H1 (cell line): ENCODE measurements at places on chromosomes 7 and 10. TPM values are rescaled to one million over a fixed set of nuclear protein-coding genes. Genes with fewer than 3 reads are reported as not detected.
A peak's percentile ranks its signal among the peaks of the same experiment; 100 is the strongest.

DNA sequence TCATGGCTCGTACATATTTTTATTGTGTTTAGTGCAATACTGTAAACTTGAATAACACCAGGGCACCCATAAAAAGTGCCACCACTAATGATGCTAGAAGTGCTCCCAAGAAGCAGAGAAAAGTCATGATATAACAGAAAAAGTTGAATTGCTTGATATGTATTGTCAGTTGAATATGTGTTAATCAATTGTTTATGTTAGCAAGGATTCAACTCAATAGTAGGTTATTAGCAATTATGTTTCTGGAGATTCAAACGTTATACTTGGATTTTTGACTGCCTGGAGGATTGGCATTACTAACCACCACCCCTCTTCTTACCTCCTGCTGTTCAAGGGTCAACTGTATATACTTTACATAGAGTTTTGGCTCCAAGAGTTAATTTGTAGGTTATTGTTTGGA is 168.3 kb downstream of the CPED1 start:
- DNase-seq = no peak

DNA sequence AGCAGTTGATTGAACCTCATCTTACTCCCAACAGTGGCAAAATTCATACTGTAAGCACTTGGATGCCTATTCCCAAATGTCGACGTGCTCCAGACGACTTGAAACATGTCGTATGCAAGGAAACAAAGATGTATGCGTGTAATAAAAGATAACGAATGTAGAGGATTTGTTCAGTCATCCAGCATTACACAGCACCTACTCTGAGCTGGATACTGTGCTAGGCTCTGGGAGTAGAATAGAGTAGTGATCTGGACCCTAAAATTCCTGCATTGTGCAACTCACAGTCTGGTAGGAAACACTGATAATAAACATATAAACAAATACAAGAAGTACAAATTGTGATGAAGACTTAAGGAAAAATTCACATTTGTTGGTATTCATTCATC is 5.6 kb upstream of the TBX20 start:
- no peak for DNase-seq

GRCh38 chr10:60934215-60935175 is 9.5 kb downstream of the RHOBTB1 start:
- no peak for DNase-seq

DNA sequence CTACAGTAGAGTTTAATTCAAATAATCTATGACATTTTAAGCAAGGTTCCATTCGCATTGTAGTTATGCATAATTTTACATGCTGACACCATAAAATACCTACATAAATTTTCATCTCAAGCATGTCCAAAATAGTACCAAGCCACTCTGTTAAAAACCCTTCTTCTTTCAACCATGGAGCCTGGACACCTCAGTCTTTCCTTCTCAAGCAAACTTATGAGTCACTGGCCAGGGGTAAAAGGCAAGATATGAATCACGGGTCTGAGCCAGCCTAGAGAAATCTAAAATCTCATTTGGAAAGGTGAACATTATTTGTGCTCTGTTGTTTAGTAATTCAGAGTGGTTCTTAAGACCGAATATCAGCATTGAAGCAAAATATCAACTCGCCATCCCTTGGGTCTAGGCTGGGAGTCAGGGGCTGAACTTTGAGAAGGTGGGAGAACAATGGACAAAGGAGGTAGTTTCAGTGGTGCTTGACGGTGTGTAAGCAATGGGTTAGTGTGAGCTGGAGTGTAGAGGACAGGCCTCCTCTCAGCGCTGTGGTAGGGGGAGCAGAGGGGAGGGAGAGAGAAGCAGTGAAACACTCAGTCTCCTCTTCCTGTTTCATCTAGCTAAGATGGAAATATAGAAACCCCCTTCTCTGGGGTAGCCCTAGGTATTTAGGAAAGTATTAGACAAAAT is 19.1 kb upstream of the GPAM start:
- DNase-seq = no peak

Gene NET1
- total RNA-seq = 109 and 117 TPM in 2 replicates

DNA sequence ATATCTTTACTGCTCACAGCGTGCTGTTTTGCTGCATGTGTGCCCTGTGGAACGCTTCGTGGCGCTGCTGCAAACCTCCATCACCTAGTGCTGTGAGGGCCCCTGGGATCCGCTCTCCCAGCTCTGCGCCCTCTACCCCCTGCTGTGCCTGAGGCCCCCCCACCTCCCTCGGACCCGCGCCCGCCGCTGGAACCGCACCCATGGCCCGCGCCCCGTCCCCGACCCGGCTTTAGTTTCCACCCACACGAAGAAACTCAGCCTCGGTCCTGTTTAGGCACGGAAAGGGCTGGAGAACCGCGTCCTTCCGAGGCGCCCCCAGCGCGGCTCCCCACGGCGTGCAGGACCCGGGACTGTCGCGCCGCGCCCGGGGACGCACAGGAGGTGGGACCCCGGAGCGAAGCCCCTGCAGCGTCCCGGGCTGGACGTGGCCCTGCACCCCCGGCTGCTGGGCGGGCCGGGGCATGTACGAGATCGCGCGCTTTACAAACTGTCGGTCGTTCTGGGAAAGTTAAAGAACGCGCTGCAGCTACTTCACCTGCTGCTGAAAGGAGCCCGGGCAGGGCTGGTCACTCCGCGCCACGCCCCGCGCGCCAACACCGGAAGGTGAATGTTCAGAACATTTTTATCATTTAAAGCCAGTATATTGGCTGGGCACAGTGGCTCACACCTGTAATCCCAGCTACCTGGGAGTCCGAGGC is 54.3 kb downstream of the BMS1 start:
- no peak for DNase-seq

DNA sequence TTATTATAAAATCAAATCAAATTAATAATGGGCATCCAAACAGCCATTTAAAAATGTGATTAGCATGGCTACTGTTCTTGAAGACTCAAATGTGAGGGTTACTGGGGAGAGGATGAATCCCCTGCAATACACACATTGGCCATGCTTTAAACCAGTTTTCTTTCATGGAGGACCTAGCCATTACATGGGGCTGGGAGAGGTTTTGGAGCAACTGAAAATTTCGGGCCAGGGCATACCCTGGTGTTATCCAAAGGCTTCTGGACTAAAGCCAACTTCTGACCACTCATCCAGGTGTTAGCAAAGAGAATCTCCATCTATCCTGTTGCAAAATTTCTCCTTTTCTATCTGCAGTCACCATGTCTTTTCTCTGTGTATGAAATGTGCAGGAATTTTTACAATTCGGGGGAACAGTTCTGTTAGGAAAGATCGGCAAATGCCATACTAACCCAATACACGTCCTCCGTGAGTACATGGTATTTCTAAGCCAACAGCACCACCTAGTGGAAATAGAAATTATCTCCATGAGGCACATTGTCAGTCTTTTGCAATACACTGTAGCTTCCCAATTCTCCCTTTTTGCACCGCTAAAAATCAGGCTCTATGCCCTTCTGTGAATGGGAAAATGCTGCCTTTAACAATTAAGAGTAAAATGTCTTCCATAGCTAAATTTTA is 47.0 kb upstream of the ZNF107 start:
- peak; percentile 39 for DNase-seq

Gene MYL10
- 0.44 TPM in 1 of 2 replicates, not detected in the other for total RNA-seq

DNA sequence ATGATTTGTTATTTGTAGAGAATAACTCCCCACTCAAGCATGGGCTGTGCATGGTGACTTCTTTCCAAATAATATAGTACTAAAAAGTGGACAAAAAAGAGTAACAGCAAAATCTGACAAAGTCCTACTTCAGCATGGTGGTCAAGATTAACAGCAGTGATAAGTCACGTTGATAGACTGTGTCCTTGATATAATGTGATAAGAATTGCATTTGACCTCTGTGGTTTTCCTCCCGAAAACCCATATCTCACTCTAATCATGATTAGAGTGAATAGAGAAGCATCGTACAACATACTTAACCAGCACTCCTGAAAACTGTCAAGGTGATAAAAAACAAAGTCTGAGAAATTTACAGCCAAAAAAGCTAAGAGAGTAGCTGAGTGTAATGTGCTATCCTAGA is 42.4 kb downstream of the REEP3 start:
- no peak for DNase-seq

Gene MYH16
- total RNA-seq = not detected in 2 replicates

GRCh38 chr7:25820432-25821040 is 331.5 kb upstream of the NFE2L3 start:
- DNase-seq = no peak

Gene NCAPG2
- 119 and 125 TPM in 2 replicates for total RNA-seq

- no peak for DNase-seq
Measured at GRCh38 chr7:133511252-133511651, 258.4 kb downstream of the EXOC4 start.

Gene SPDYE1
- not detected in 2 replicates for total RNA-seq

GRCh38 chr7:26500749-26501352 is 209.2 kb downstream of the SNX10 start:
- no peak for DNase-seq

GRCh38 chr10:93565446-93565845 is 1.0 kb upstream of the FFAR4 start:
- DNase-seq = no peak

- DNase-seq = no peak
Measured at GRCh38 chr7:140771826-140772225, 75.3 kb downstream of the NDUFB2 start.

DNA sequence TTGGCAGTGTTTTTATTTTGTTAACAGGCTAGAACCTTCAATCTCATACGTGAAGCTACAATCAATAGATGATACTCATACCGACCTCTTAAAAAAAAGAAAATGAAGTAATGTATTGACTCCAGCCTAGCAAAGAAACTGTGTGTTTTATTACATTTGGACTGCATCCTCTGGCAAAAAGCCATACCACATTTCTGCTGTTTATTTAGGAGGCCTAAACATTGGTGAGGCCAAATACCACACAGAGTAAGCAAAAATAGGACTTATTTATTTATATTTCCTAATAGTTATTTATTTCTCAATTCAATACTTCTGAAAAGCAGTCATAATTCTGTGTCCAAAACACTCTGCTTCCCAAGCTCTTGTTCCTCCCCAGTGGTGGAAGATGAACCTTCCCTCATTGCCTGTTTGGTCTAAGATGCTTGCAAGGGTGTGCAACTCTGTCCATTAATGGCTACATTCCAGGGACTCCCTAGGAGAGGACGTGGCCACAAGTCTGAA is 398.8 kb upstream of the KLF6 start:
- DNase-seq = no peak

GRCh38 chr7:100152937-100153666 is 4.4 kb downstream of the LAMTOR4 start:
- DNase-seq = no peak

DNA sequence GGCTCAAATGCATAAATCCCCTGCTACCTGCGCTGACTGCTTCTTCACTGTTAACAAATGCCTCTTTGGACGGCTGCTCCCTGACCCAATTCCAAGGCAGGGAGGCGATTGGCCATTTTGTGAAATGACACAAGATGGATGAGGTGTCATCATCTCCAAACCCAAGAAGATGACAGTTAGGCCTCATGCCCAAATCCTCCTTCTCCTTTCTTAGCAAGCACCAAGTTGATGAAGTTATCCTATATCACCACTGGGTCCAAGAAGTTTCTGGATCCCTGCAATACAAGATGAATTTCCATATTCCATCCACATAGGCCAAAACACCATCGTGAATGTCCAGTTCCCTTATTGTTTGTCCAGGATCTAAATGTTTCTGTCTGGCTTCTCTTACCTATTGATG is 98.5 kb upstream of the RAB11FIP2 start:
- no peak for DNase-seq

DNA sequence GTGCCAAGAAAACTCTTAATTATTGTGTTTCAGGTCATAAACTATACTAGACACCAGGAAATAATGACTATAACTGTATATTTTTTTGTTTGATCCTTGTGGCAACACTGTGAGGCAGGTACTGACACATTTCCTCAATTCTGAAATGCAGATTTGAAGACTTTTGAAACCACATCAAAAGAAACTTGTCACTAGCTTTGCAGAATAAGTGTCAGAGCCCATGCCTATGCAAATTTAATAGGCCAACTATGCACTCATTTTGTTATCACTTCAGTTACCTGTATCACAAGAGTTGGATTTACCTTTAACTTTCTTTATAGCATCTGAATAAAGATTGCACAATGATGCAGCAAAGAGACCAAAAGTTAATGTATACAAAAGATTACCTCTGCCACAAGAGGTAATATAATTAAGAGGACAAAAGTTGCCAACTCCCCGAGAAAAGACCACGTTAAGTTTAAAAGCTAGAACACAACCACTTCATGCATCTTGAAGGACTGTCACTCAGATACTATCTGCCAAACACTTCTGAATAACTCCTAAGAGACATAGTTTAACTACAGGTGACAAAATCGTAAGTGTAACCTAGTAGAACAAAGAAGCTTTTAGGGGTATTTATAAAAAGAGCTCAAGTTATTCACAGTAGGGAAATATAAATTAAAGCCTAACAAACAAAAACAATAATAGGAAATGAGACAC is 80.5 kb downstream of the ELAPOR2 start:
- DNase-seq = no peak
